ENCODE measurements at places on chromosomes 1 and 21. TPM values are rescaled to one million over a fixed set of nuclear protein-coding genes. Genes with fewer than 3 reads are reported as not detected.

- DNase-seq: no peak
Measured at GRCh38 chr1:244102046-244102445, 51.0 kb downstream of the ZBTB18 start.

DNA sequence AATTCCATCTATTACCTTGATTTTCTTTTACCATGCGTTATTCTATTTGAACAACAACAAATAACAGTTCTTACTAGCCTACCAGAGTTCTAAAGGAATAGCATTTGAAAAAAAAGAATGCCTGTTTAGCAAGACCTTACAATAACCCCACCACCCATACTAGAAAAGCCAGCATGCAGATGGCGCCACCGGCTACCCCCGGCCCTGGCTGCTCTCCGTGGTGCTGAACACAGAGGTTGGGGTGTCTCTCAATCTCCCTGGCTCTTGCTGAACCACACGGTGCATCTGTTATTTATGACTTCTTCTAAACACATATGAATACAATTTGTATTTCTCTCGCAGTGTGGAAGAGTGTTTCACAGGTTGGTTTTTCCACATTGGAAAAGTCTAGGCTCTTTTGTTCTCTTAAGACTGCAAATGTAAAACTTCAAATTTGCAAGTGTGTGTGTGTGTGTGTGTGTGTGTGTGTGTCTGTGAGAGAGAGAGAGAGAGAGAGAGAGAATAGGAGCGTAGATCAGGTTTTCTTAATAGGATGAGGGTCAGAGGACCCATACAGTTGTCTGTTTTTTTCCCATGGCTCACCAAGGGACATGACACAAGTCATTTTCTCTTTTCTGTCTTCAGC lies 13.6 kb downstream of the GRIK3 start:
- DNase-seq: no peak

GRCh38 chr1:19452221-19452663 lies 33.1 kb downstream of the CAPZB start:
- no peak for DNase-seq

DNA sequence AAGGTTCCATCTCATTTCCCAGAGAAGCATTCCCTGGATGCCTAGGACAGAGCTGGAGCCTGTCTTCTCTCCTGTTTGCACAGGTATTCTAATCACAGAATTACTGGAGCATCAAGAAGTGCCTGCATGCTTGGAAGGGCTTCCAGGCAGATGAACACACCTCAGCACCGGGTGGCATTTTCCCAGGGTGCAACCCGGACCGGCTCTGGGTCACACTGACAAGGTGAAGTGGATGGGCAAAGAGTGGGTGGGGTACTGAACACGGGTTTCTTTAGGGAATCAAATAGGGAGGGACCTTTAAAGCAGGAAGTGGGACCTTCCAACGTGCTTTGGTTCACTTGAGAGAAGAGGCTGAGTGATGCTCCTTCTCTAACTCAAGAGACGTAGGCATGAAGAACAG lies 7.1 kb upstream of the PEF1 start:
- no peak for DNase-seq

GRCh38 chr21:41731081-41731480 lies 35.8 kb downstream of the RIPK4 start:
- no peak for DNase-seq

- DNase-seq: no peak
Measured at GRCh38 chr1:21541835-21542234, 32.6 kb downstream of the ALPL start.

DNA sequence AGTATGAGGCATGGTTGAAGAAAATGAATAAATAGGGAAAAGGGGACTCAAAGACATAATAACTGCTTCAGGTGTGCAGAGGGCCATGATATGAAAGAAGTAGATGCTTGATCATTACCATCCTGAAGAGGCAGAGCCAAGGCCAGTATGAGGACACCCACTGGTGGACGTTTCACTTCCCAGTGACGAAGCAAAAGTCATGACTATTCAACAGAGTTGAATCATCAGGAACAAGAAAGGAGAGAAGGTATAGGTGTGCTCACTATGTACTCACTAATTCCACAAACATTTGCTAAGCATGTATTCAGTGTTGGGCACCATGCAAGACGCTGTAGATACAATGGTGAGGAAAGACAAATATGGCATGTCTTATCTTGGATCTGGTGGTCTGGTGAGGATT lies 319.2 kb upstream of the RUNX1 start:
- DNase-seq: no peak

Gene TMIGD3
- total RNA-seq: not detected

Gene NR1I3
- not detected for total RNA-seq

Gene OR2AK2
- not detected for total RNA-seq

Measured in esophagus squamous epithelium (tissue), 5 donors.